Psoas muscle (tissue), 8 donors: ENCODE measurements at places on chromosomes 12 and 14. TPM values are rescaled to one million over a fixed set of nuclear protein-coding genes. Genes with fewer than 3 reads are reported as not detected.

Gene OR6C1
- total RNA-seq = not detected

Gene RIPK3
- 1.2 TPM for total RNA-seq

DNA sequence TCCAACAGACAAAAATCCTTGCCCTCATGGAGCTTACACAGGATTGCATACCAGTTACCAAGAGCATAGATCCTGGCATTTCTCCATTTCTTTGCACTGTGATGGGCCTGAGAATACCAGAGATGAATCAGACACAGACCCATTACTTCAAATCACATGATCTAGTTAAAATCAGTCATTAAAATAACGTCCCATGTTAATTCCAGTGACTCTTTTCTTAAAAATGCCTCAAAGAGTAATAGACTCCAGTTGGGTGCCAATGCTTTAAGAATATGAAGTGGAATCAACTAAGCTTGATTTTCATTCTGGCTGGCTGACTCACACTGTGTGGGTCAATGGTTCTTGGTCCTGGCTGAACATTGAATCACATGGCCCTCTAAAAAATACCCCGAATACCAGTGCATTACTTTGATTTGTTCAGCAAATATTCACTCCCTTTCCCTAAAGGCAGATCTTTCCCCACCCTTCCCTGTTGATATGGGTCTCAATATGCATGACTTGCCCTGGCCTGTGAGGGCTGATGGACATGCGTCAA lies 11.0 kb downstream of the ASB2 start:
- DNase-seq = no peak

Gene NXPH4
- not detected for total RNA-seq

Gene SLC15A4
- 21.9 TPM for total RNA-seq

DNA sequence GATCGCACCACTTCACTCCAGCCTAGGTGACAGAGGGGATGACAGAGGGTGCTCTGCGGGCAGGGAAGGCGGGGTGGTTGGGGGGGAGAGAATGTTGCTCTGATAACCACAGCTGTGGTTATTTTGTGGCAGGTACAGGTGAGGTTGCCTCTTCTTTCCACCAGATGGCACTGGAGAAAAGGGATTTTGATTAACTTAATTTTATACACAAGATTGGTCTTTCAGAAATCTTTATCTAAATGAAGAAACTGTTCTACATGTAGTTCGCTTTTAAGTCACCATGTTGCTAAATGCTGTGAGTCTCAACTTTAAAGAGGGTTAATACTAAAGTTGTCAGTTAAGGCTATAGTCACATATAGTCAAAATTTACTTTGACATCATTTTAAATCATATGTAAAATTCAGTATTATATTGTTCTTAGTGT lies 25.7 kb downstream of the FGF23 start:
- DNase-seq = no peak

Gene FOXN4
- total RNA-seq = not detected

DNA sequence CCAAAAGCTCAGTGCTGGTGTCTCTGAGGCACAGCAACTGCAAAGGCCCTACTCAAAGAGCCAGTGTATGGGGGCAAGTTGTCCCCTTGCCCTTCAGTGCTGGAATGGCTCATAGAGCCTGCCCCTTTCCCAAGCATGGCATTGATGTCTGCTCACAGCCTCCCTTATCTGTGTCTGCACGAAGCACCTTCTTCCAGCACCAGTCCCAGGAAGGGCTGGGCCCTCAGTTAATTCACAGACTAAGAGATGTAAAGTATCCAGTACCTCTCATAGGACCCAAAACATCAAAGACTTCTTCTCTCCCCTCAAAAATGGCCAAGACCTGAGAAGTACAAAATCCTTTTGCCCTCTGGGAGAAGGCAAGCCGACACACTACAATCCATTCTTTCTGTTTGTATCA lies 1.6 kb upstream of the CMAS start:
- DNase-seq = no peak

DNA sequence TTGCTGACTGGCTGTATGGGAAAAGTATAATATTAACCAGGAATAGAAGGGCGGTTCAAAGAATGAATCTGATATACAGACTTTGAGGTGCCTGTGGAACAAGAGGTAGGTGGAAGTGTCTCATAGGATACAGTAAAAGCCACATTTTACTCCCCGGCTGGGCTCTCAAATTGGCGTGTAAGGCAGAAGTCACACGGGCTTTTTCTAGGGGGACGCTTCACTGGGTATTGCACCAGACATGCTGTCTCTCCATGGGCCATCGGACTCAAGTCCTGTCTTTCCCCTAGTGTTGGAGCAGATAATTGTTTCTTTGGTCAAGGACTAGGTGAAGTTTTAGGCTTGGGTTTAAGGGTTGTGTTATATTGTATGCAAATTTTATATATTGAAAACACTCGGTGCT lies 9.1 kb downstream of the TMCC3 start:
- DNase-seq = no peak

Gene FAM181A
- total RNA-seq = not detected

GRCh38 chr12:81500788-81501187 lies 258.4 kb downstream of the PPFIA2 start:
- no peak for DNase-seq

DNA sequence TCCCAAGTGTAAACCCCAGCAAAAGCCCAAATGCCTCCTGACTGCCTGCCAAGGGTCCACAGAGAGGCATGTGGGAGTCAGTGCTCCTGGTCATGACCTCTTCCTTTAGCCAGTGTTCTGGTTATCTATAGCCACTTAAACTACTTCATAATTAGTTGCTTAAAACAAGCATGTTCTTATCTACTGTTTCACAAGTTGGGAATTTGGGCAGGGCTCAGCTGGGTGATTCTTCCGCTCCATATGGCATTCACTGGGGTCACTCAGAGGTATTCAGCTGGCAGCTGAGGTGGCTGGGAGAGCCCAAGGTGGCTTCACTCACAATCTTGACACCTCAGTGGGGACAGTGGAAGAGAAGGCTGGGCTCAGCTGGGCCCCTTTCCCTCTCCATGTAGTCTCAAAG lies 184.0 kb upstream of the RGS6 start:
- DNase-seq = no peak

DNA sequence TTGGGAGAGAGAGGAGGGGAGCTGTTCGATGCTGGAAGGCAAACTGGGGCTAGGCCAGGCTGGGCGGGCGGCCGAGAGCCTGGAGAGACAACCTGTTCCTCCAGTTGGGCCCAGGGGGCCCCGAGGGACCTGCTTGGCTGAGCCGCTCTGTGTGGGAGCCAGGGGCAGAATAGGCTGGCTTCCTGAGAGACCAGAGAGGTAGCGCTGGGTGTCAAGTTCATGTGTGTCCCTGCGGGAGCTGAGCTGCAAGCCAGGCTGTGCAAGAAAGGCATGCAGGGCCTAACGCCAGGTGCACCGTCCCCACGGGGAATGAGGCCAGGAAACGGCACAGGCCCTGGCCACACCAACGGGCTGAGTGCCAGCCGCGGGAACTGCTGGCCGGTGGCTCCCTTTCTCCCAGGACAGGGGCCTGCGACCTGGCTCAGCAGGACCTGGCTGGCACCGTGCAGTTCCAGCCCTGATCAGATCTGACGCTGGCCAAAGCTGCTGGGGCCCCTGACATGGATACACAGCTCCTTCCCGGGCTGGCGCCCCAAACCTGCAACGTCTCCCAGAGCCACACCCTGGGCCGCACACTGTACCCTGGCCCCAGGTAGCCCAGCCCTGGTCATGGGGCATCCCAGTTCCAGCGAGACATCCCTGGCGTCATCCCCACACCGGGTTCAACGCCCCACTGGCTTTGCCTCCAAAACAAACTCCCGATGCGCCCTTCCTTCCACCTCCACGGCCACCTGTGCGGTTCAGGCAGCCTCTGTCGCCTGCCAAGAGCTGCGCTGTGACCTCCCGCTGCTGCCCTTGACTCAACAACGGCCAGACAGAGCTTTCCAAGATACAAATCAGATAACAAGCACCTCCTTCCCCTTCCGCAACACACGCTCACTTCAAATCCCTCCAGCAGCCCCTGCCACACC lies 65.0 kb downstream of the RFLNA start:
- peak; percentile 99 for DNase-seq

Gene RBM25
- 50.2 TPM for total RNA-seq

DNA sequence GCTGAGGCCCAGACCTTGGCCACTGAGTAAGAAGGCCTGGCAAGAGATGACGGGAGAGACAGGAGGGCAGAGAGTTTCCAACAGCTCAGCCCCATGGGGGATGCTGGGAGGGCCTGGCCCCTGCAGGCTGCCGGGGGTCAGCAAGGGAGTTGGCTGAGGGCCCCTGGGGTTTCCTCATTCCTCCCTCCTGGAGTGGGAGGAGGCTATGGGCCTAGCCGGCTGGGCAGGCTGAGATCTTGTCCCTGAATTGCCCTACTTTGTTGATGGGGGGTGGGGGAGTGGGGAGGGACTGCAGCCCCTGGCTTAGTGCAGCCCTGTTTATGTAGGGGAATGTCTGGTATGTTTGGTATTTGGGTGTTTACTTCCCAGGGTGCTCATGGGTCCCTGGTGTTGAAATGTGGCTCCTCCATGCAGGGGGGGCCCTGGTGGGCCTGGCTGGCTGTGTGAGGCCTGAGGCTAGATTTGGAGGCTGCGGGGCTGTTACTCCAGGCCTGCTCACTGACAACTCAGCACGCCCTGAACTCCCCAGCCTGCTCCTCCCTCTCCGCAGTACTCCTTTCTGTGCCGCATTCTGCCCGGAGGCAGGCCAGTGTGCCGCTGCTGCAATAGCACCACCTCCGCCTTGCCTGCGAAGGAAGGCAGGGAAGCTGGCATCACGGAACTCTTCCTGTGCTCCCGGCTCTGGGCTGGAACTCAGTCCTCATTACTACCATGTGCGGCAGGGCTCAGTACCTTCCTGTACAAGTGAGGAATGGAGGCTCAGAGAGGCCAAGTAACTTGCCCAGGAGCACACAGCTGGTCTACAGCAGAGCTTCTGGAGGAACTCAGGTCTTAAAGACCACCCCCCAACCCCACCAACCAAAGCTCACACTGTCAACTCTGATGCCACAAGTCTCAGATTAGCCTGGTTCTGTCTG lies 25.3 kb downstream of the JDP2 start:
- DNase-seq = peak; percentile 84

DNA sequence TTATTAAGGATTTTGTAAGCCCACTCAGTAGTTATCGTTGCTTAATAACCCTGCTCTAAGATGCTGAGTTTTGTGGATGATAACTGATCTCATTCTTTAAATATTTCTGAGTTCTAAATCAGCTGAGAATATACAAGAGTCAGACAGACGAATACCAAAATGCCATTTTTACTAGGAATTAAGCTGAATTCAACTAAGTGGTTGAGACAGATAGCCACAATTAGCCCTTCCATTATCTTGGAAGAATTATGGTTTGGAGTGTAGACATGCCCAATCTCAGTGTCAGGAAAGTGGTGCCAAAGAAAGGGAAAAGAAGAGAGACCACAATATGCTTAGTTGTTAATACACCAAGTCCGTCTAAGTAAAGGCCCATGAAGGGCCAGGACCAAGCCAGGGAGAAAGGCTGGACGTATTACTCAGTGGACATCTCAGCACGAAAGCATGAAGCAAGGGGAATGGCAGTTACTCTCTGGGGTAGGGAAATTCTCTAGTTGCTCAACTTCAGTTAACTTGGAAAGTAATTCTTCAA lies 58.6 kb downstream of the KCNA5 start:
- DNase-seq = no peak

Gene STAC3
- 576 TPM for total RNA-seq

- no peak for DNase-seq
Measured at GRCh38 chr12:13097491-13098011, 5.9 kb downstream of the GSG1 start.

- no peak for DNase-seq
Measured at GRCh38 chr14:61811882-61812346, 49.7 kb downstream of the SNAPC1 start.

GRCh38 chr12:1474041-1474573 lies 120.3 kb downstream of the FBXL14 start:
- DNase-seq = no peak

Gene DEGS2
- not detected for total RNA-seq

DNA sequence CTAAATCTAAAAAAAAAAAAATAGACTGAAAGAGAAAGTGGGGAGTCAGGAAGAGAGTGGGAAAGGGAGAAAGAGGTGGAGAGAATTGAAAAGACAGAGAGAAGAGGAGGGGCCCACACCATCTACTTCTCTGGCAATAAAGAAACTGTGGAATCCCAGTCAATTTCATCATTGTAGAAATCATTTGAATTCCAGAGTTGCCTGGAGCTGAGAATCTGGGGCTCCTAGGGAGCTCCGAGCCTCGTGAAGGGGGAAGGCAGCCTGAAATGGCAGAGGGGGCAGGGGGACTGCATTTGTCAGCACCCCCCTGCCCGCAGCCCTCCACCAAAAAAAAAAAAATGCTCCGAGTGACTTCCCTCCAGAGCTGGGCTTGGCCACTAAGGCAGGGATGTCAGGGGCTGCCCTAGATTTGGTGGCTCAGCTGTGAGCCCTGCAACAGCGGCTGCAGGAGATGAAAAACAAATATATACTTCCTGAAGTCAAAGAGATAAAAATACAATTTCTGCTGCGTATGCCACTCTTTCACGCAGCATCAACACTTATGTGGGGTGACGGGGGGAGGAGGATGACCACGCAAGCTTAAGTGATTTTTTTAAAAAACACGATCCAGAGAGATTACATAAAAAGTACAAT lies 80.5 kb downstream of the BCL11B start:
- no peak for DNase-seq

DNA sequence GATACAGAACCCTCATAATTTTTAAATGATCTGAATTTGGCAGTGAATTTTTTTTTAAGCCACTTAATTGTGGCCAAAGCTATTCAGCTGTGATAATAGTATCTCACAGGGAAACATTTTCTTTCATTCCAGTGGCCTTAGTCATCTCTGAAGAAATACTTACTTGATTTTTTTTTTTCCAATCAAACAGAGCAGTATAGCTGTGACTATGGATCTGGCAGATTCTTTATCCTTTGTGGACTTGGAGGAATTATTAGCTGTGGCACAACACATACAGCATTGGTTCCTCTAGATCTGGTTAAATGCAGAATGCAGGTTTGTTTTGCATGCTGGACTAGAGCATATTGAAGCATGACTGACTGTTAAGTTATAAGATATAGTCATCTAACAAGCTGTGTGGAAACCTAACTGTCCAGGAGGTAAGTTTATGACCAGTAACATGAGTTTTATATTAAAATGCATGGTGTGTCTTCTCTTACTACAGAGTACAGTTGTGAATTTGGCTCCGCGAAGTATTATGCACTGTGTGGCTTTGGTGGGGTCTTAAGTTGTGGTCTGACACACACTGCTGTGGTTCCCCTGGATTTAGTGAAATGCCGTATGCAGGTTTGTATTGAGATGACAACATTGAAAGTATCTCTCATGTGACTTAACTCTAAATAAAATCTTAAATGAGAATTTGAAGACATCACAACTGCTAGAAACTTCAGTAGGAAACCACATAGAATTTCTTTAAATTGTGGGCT lies 1.9 kb downstream of the SLC25A3 start:
- DNase-seq = no peak

- peak; percentile 29 for DNase-seq
Measured at GRCh38 chr12:59597385-59597781, 1.6 kb downstream of the SLC16A7 start.

Gene LIN7A
- 0.67 TPM for total RNA-seq
